ENCODE measurements at places on chromosomes 13 and 19.
A peak's percentile ranks its signal among the peaks of the same experiment; 100 is the strongest.

DNA sequence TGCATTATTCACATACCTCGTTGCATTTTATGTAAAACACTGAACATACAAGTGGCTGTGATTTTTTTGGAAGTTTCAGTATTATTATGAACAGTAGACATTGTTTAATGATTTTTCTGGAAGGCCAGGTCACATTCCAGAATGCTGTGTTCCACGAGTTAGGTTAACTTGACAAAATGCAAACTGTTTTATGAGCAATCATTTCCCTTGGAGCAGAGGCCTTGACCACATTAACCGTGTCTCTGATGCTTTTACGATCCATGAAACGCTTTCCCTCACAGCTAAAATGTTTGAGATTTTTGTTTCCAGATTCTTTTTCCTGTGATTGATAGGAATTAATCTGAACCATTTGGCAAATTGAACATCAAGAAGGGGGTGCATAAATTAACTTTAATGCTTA, 57.8 kb downstream of the MBNL2 start:
- DNase-seq: no peak

GRCh38 chr13:50914848-50915247, 5.3 kb downstream of the RNASEH2B start:
- peak; percentile 15 for DNase-seq

DNA sequence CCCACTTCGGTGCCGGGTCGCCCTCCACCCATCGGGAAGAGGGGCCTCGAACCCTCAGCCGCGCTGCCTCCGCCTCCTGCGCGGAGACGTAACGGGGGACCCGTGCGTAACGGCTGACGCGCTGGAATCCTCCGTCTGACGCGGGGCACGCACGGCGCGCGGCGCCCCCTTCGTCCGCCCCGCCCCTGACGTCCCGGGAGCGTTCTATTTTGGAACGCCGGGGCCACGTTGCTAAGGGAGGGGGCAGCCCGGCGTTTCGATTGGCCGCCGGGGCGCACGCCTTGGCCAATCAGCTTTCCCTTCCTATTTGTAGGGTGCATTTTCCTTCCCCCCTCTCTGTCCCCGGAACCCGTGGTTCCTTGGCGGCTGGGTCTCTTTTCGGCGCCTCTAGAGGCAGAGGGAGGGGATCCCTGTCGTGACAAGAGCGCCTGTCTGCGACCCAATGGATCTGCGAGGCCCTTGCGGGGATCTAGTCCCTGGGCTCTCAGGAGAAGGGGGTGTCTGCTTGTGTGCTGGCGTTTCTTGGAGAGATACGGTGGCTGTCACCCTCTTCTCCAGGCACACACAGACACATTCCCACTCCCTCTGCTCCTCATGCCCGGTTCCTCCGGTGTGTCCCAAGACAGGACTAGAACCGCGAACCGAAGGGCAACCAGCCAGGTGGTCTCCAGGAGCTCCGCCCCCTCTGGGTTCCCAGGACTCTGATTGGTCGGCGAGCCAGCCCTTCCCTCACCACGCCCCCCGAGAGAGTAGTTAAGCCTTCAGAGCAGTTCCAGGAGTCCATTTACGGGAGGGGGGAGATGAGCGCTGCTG, 1.5 kb downstream of the FOSB start:
- peak; percentile 89 for DNase-seq

DNA sequence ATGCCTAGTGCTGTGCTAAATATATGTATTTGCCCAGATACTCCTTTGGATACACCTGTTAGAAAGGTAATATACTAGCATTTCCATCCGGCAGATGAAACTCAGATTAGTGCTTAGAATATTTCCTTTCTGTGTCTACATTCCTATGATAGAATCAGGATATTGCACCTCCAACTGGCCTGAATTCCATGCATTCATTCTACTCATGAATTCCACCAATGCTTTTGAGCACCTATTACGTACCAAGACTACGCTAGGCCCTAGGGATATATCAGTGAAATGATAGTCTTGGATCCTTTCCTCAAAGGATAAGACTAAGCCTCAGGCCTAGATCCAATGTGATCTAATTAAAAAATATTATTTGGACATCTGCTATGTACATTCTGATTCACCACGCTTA, 223.8 kb upstream of the SERP2 start:
- no peak for DNase-seq

- DNase-seq: no peak
Measured at GRCh38 chr13:69274231-69274630, 833.4 kb upstream of the ATXN8OS start.

Data from brain pericyte (primary cell).